Upper lobe of right lung (tissue), 1 donor: ENCODE measurements at places on chromosomes 1 and 21. TPM values are rescaled to one million over a fixed set of nuclear protein-coding genes. Genes with fewer than 3 reads are reported as not detected.

- no peaks in the 10 kb centered on the region for H3K36me3 ChIP-seq
- H3K4me1 ChIP-seq: peaks cover 8% of the 10 kb centered on the region
- H3K27me3 ChIP-seq: peaks cover 43% of the 10 kb centered on the region
- peak; percentile 96 for DNase-seq
- peak overlapping the region; percentile 57 for H3K4me3 ChIP-seq
Measured at GRCh38 chr1:59814180-59814900, 409 bp upstream of the HOOK1 start.

GRCh38 chr1:242788771-242789170, 264.3 kb upstream of the PLD5 start:
- DNase-seq: no peak
- no peaks in the 10 kb centered on the region for H3K36me3 ChIP-seq
- no peaks in the 10 kb centered on the region for H3K27me3 ChIP-seq

- no peak overlapping the region for H3K4me3 ChIP-seq
- DNase-seq: no peak
- H3K4me1 ChIP-seq: peaks cover 37% of the 10 kb centered on the region
Measured at GRCh38 chr1:94797291-94797690, 22.9 kb upstream of the SLC44A3 start.

- H3K27me3 ChIP-seq: peaks cover 5% of the 10 kb centered on the region
- no peaks in the 10 kb centered on the region for H3K4me1 ChIP-seq
- H3K4me3 ChIP-seq: no peak overlapping the region
- DNase-seq: no peak
- no peak overlapping the region for H3K27ac ChIP-seq
- no peaks in the 10 kb centered on the region for H3K36me3 ChIP-seq
Measured at GRCh38 chr1:7684861-7685635, 86.0 kb upstream of the VAMP3 start.

DNA sequence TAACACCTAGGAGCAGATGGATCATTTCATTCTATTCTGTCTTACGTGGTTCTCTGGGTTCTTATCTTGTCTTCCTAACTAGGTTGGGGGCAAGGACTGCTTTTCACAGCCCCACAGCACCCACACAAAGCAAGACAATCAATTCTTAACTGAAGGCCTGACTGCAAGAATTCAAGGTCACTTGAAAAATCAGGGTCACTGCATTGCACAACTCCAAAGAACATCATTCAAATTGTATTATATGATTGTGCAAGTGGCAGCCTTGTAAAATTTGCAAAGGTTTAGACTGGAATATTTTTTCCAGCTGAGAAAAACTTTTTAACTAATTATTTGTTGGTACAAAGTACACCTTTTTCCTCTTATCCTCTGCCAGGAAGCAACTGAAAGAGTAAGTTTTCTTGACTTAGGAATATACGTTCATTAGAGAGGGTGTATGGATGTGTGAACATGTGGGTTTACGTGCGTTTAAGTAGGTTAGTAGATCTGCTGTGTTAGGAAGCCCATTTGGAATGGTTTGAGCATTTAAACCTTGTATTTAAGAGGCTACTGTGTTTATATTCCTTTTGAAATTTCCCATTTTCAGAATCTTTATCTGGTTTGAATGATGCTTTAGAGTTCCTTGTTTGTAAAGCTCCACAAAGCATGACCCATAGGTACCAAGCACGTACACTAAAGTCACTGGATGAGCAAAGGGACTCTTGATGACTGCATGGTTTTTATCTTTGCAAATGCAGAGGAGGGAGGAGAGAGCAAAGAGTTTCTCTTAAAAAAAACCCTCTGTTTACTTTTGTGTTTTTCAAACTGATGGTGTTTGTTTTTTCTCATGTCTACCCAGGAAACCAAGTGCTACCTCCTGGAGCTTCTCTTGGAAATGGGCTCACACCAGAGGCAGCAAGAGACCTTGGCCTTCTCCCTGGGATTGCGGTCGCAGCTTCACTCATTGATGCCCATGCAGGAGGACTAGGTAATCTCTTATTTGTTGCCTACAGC, 214.9 kb downstream of the FGGY start:
- DNase-seq: no peak
- H3K27ac ChIP-seq: no peak overlapping the region
- H3K27me3 ChIP-seq: no peaks in the 10 kb centered on the region
- H3K36me3 ChIP-seq: no peaks in the 10 kb centered on the region

GRCh38 chr21:32021319-32021994, 148.6 kb downstream of the HUNK start:
- no peak overlapping the region for H3K4me3 ChIP-seq
- no peaks in the 10 kb centered on the region for H3K36me3 ChIP-seq
- H3K4me1 ChIP-seq: peaks cover 6% of the 10 kb centered on the region
- H3K27me3 ChIP-seq: no peaks in the 10 kb centered on the region
- H3K27ac ChIP-seq: no peak overlapping the region

DNA sequence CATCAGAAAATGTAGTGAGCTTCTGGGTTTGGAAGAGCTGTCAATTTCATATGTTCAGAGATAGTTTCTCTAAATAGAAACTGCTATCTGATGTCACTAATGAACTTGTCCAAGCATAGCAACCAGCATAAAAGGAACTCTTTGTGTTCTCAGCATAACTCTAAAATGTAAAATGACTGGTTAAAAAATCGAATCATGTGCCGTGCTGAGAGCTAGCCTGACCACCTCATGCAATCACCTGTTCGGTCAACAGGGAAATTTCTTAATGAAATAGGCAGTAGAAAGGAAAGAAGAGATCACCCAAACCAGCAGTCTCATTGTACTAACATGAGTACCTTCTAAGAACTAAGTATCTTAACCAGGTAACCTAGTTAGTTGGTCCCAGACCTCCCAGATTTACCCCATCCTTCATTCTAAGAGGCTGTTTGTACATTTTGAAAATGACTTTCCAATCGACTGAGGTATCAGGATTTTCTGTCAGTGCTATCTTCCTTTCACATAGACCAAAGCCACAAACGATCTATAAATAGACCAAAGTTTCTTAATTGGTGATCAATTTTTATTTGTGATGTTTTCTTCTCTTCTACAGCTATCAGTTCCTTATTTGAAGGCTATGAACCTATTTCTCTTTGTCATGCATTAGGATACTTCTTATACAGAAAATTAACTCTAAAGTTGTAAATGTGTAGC, 147.3 kb downstream of the TLR5 start:
- no peak overlapping the region for H3K27ac ChIP-seq
- no peak overlapping the region for H3K4me3 ChIP-seq
- H3K4me1 ChIP-seq: peaks cover 16% of the 10 kb centered on the region
- H3K36me3 ChIP-seq: peaks cover 4% of the 10 kb centered on the region
- no peak for DNase-seq
- H3K27me3 ChIP-seq: no peaks in the 10 kb centered on the region

GRCh38 chr21:19899645-19900044, 1098.6 kb upstream of the NCAM2 start:
- no peak overlapping the region for H3K27ac ChIP-seq
- no peak for DNase-seq
- H3K36me3 ChIP-seq: no peaks in the 10 kb centered on the region
- H3K4me1 ChIP-seq: no peaks in the 10 kb centered on the region
- H3K4me3 ChIP-seq: no peak overlapping the region
- no peaks in the 10 kb centered on the region for H3K27me3 ChIP-seq

- peaks cover 19% of the 10 kb centered on the region for H3K4me1 ChIP-seq
- DNase-seq: peak; percentile 74
- no peaks in the 10 kb centered on the region for H3K36me3 ChIP-seq
- peak overlapping the region; percentile 81 for H3K27ac ChIP-seq
- H3K4me3 ChIP-seq: no peak overlapping the region
Measured at GRCh38 chr1:1360506-1361169, 2.3 kb upstream of the MXRA8 start.

DNA sequence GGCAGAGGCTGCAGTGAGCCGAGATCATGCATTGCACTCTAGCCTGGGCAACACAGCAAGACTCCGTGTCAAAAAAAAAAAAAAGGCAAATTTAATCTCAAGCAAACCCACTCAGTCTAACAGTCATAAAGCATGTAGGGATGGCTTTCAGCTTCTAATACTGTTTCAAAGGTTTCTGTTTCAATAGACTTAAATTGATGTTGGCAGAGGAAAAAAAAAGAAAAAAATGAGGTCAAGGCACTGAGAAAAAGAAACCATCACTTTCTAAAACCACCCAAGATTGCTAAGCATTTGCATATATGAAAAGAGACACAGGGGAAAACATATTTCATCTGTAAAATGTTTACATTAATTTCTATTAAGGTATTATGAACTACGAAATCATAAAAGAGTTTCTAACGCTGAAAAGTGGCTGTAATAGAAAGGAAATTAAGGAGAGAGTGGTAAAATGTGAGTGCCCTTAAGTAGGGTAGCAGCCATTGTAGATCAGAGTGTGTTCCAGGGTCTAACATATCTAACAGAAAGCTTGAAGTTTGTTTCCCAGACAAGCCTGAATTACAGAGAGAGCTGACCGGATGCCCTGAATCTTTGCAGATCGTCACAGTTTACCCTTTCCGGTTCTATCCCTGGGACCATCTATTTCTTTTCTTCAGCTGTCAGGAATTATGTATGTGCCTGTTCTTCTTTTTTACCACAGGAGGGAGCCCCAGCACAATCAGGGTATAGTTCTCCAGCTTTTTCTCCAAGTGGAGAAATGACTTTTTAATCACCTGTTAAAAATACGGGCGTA, 70.0 kb downstream of the PLD5 start:
- peaks cover 10% of the 10 kb centered on the region for H3K27me3 ChIP-seq
- no peaks in the 10 kb centered on the region for H3K36me3 ChIP-seq
- no peak overlapping the region for H3K27ac ChIP-seq
- H3K4me1 ChIP-seq: no peaks in the 10 kb centered on the region
- no peak for DNase-seq
- no peak overlapping the region for H3K4me3 ChIP-seq

DNA sequence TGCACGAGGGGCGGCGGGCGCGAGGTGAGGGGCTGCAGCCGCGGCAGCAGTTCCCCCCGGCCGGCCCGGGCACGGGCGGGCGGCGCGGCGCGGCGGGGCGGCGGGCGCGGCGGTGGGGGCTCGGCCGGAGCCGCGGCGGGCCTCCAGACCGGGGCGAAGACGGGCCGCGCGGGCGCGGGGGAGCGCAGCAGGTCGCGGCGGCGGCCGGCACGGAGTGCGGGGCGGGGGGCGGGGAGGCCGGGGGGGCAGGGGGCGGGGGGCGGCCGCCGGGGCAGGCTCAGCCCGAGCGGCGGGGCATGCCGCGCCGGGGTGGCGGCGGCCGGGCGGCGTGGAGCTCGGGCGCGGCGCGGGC, 311 bp downstream of the IRF2BP2 start:
- DNase-seq: no peak
- peak overlapping the region; percentile 99 for H3K27ac ChIP-seq
- no peaks in the 10 kb centered on the region for H3K27me3 ChIP-seq
- peaks cover 34% of the 10 kb centered on the region for H3K36me3 ChIP-seq

DNA sequence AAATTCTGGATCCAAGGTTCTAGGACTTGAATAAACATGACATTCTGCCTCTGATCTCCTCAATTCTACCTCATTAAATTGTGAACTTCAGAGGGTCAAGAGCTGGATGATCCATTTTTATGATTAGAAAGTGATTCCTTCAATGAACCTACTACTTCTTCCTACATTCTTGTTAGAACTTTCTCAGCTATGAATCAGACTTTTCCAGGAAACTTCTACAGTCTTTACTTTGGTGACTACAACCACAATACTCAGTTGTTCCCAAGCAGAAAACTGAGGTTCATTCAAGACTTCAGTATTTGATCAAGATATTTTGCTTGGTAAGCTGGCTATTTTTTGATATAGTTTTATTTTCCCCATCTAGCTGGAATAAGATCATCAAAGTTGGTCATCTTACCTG, 51.4 kb downstream of the CDC7 start:
- no peaks in the 10 kb centered on the region for H3K36me3 ChIP-seq
- peaks cover 39% of the 10 kb centered on the region for H3K4me1 ChIP-seq
- H3K27ac ChIP-seq: no peak overlapping the region
- no peak for DNase-seq
- no peaks in the 10 kb centered on the region for H3K27me3 ChIP-seq
- no peak overlapping the region for H3K4me3 ChIP-seq

- H3K27ac ChIP-seq: peak overlapping the region; percentile 76
- H3K4me1 ChIP-seq: peaks cover 19% of the 10 kb centered on the region
- peak overlapping the region; percentile 72 for H3K4me3 ChIP-seq
- H3K27me3 ChIP-seq: no peaks in the 10 kb centered on the region
Measured at GRCh38 chr1:112957133-112957812, 1.3 kb upstream of the SLC16A1 start.

- DNase-seq: no peak
- H3K4me1 ChIP-seq: no peaks in the 10 kb centered on the region
- peaks cover 92% of the 10 kb centered on the region for H3K36me3 ChIP-seq
- no peaks in the 10 kb centered on the region for H3K27me3 ChIP-seq
- H3K4me3 ChIP-seq: no peak overlapping the region
Measured at GRCh38 chr1:21874778-21875547, 62.1 kb downstream of the HSPG2 start.

GRCh38 chr1:102097451-102097850, 100.7 kb upstream of the OLFM3 start:
- H3K27me3 ChIP-seq: no peaks in the 10 kb centered on the region
- no peak overlapping the region for H3K27ac ChIP-seq
- no peaks in the 10 kb centered on the region for H3K4me1 ChIP-seq
- DNase-seq: no peak

DNA sequence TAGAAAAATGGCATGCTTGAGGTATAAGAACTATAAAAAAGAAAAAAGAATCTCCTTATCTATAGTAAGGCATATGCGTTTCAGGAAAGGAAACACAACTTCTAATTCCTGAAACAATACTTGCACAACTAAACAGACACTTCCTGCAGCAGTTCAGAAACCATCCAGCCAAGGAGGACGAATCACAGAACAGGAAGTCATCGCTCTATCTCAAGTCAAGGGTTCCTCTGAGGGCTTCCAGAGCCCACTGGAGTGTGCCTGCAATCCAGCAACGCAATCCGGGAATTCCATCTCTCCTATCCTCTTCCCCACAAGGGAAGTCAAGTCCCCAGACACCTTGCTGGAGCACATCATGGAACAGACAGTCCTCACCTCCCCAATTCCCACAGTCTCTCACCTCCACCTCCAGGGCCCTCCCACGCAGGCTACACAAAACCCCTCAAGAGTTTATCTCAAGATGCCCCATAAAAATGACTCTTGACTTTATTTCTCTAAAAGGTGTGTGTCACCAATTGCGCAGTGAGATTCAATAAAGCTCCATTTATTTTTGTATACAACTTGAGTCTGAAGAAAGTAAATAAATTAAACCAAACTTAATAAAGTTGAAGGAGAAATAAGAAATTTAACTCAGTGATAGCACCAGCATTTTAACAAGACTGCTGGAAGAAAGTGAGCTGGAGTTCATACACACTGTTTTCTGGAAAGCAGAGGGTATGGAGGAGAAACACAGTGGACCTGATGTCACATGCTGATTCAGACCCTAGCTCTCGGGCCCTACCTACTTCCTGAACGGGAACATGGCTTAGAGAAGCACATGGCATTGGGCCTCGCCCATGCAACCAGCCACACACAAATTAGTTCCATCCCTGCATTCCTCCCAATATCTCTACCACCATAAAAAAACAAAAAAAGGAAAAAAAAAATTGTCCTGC, 39.9 kb downstream of the SIPA1L2 start:
- H3K27me3 ChIP-seq: no peaks in the 10 kb centered on the region
- peak overlapping the region; percentile 6 for H3K27ac ChIP-seq
- no peak overlapping the region for H3K4me3 ChIP-seq
- peaks cover 37% of the 10 kb centered on the region for H3K4me1 ChIP-seq
- no peaks in the 10 kb centered on the region for H3K36me3 ChIP-seq
- DNase-seq: no peak

- no peak overlapping the region for H3K27ac ChIP-seq
- no peaks in the 10 kb centered on the region for H3K4me1 ChIP-seq
- H3K4me3 ChIP-seq: no peak overlapping the region
- DNase-seq: no peak
- no peaks in the 10 kb centered on the region for H3K36me3 ChIP-seq
- no peaks in the 10 kb centered on the region for H3K27me3 ChIP-seq
Measured at GRCh38 chr1:7398982-7399381, 372.1 kb upstream of the VAMP3 start.

KRTAP7-1 gene
- not detected for total RNA-seq

RGS8 gene
- not detected for total RNA-seq

RBM11 gene
- total RNA-seq: 1.7 TPM

SMIM1 gene
- total RNA-seq: 9.3 TPM

KCNE2 gene
- 0.52 TPM for total RNA-seq

KRTAP12-2 gene
- total RNA-seq: not detected

ITSN1 gene
- total RNA-seq: 32.0 TPM

ZNF683 gene
- 1.1 TPM for total RNA-seq
